M059J (cell line): ENCODE measurements at places on chromosomes 5 and 9. TPM values are rescaled to one million over a fixed set of nuclear protein-coding genes. Genes with fewer than 3 reads are reported as not detected.

DNA sequence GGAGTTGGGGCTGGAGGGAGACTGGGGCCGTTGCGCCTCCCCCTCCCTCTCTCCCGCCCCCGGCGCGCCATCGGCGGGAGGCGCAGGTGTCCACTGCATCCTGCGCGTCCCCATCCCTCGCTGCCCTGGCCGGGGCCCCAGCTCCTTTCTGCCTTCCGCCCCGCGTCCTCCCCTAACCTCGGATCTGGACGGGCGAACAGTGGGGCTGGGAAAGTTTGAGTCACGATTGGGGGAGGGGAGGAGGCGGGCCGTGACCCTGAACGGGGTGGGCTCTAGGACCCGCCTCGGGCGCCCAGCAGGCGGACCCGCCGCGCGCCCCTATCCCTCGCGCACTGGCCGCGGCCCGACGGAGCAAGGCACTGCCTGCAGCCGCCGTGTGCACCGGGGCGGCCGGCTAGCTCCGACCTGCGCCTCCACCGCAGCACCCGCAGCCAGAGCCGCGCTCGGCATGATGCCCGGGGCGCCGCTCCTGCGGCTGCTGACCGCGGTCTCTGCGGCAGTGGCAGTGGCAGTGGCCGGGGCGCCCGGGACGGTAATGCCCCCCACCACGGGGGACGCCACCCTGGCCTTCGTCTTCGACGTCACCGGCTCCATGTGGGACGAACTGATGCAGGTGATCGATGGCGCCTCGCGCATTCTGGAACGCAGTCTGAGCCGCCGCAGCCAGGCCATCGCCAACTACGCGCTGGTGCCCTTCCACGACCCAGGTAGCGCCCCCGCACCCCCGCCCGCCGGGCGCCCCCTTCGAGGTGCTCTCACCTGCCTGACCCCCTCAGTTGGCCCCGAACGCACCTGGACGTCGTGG is at the start of gene HMCN2:
Gene HMCN2 (plus strand): TSS at position 330 of the 805 bp plus-strand sequence. CDS start 119 bp downstream, at position 449.
- DNase-seq, result no peak

DNA sequence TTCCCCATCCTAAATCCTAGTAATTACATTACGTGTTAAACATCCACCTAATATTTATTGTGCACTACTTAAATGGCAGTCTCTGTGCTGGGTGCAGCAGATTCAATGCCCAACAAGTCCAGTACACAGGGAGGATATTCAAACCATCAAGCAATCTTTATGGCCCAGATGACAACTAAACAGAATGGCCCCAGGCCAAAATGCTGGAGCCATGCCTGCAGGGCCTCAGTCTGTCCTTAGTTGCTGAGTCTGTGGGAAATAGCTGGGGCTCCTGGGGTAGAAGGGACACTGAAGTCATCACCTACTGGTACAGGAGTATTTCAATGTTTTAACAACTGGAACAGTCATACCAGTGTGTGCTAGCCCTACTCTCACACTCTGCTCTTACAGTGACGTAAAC is 153.5 kb downstream of the ZNF608 start:
- peak; percentile 22 for DNase-seq

- no peak for DNase-seq
These were observed 1013.9 kb downstream of the EFNA5 start for GRCh38 chr5:106656821-106657220.

EFNA5 gene
- 0.25 and 2.5 TPM in 2 replicates for total RNA-seq

RC3H2 gene
- total RNA-seq, result 40.1 and 52.7 TPM in 2 replicates

- DNase-seq, result no peak
These were observed 27.5 kb downstream of the IRF1 start for GRCh38 chr5:132462856-132463745.

GRCh38 chr5:137051161-137051560 is 448.0 kb downstream of the SPOCK1 start:
- DNase-seq, result peak; percentile 20

CDH12 gene
- 0.20 and 0.22 TPM in 2 replicates for total RNA-seq

DNA sequence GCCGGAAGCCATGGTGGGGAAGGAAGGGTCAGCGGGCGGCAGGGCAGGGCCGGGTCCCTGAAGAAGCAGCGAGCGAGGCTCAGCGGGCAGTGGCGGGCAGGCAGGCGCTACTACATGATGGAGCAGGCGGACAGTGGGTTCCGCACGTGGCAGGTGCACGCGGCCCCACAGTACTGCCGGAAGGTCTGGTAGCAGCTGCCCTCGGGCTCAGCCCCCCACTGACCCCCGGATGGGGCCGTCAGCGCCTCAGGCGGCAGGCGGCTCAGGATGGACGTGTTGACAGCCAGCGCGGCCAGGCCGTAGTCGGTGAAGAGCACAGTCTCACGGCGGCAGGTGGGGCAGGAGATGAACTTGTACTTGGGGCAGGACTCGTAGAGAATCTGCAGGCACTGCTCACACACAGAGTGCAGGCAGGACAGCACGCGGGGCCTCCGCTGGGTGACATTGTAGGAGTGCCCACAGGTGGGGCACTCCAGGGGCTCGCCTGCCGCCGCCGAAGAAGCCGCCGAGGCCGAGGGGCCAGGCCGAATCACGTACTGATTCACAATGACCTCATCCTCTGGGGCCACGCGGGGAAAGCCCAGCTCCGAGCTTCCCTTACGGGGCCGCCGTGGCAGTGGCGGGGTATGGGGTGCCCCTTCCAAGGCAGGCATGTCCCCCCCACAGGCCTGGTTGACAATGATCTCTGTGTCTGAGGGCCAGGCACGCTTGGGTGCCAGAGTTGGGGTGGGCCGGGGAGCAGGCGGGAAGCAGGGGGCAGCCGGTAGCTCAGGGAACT is 1.5 kb downstream of the RNF208 start:
- no peak for DNase-seq

- DNase-seq, result no peak
These were observed 465.7 kb downstream of the DIRAS2 start for GRCh38 chr9:90176901-90177300.

PCDHGB7 gene
- total RNA-seq, result 7.1 and 7.7 TPM in 2 replicates

- peak; percentile 40 for DNase-seq
These were observed 158.6 kb downstream of the FAM114A2 start for GRCh38 chr5:153880106-153880505.
